NCI-H1092 (cell line): ENCODE measurements at places on chromosomes 5 and 9.

GRCh38 chr5:64811050-64811640 lies 42.4 kb downstream of the CWC27 start:
- no peak for DNase-seq

- no peak for DNase-seq
These were observed 43.8 kb downstream of the WHRN start for GRCh38 chr9:114461468-114461867.

DNA sequence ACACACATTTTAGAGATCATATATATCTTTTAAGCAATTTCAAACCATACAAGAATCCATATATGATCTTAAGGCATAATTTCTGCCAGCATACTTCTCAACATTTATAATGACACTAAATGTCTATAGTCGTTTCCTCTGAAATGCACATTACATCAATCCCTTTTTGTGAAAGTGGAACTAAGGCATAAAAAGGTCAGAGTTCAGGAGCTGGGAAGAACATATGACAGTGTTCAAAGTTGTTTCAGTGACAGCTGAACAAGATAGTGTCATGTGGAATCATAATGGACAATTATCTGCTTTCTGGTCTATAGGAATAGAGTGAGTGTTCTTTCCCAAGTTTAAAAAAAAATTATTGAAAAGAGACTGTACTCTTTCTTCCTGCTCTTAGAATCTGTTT lies 2.4 kb upstream of the MOB3B start:
- DNase-seq: no peak

- peak; percentile 3 for DNase-seq
These were observed 30.8 kb downstream of the SKP1 start for GRCh38 chr5:134145779-134146581.

GRCh38 chr5:2357309-2357708 lies 394.2 kb downstream of the IRX2 start:
- DNase-seq: no peak

GRCh38 chr9:69188975-69189374 lies 14.9 kb downstream of the TJP2 start:
- DNase-seq: no peak

DNA sequence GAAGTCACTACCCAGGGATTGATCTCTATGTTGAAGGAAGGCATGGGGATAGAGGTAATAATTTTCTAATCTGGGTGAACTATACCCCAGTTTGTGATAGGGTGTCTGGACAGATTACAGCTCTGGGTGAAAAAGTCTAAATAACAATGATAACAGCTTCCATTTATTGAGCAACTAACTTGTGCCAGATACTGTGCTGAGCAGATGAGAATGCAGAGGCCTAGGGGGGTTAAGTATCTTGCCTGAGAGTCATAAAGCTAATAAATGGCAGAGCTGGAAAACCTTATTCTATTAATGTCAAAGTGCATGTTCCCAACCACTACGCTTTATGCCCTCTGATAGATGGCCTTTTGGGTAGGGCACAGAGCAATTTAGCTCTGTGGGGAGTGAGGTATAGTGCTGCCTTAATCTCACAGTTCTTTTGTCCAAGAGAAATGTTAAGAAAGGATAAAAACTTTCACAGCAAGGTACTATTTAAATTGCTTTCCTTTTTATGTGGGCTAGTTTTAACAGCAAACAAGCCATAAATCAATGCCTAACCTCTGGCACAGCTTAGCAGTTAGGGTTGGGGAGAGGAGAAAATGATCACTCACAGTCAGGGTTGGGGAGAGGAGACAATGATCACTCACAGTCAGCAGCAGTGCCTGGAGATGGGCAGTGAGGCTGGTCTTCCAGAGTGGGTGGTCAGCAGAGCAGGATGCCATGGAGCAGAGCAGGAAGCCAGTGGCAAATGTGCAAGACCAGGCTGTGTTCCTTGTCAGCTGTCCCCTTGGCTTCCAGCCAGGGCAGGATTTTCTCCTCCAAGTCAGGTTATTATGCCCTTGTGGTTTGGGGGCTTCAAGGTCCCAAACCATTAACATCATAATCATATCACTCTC lies 187.0 kb downstream of the CARTPT start:
- DNase-seq: no peak

DNA sequence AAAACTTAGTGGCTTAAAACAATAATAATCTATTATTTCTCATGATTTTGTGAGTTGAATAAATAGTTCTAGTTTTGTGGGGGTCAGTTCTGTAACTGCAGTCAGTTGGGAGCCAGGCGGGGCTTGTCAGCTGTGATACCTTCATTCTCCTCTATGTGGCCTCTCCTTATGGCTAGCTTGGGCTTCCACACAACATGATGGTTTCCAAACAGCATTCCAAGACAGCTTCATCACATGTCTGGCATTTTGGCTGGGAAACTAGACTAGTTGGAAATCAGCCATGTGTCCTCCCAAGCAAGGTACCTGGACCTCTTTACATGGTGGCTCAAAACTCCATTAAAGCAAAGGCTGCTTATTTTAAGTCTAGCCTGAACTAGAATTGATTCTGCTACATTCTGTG lies 61.4 kb upstream of the RANBP3L start:
- no peak for DNase-seq

- DNase-seq: no peak
These were observed 235.1 kb downstream of the MEF2C start for GRCh38 chr5:88647901-88648300.

GRCh38 chr5:53936481-53937352 lies 373.7 kb downstream of the ARL15 start:
- no peak for DNase-seq

- DNase-seq: no peak
These were observed 498.8 kb downstream of the ARHGEF28 start for GRCh38 chr5:74124826-74125225.

DNA sequence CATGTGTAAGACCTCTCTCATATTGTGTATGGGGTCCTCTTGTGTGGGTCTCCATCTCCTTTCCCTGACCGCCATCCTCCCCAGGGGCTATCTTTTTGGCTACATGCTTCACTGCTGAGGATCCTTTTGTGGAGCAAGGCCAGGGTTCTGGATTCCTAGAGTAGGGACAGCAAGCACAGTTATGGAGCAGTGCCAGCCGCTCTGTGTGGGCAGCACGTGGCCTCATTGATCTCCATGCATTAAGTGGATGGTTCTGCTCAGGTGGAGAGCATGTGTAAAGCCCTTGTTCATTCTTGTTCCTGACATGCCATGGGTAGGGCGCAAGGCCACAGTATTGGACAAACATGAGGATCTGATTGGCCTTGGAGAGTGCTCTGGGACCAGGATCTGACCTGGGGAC lies 8.9 kb downstream of the PHF2 start:
- DNase-seq: no peak

GRCh38 chr9:70257502-70257901 lies 1.3 kb upstream of the SMC5 start:
- DNase-seq: no peak

- no peak for DNase-seq
These were observed 60.1 kb downstream of the CCDC171 start for GRCh38 chr9:15612962-15613361.

- DNase-seq: no peak
These were observed at the start of gene CERCAM for GRCh38 chr9:128420651-128421481. Gene CERCAM (plus strand): TSS chr9:128420857. CDS start chr9:128420878, 21 bp downstream.

- DNase-seq: no peak
These were observed 28.7 kb downstream of the TLE4 start for GRCh38 chr9:79600466-79600865.

DNA sequence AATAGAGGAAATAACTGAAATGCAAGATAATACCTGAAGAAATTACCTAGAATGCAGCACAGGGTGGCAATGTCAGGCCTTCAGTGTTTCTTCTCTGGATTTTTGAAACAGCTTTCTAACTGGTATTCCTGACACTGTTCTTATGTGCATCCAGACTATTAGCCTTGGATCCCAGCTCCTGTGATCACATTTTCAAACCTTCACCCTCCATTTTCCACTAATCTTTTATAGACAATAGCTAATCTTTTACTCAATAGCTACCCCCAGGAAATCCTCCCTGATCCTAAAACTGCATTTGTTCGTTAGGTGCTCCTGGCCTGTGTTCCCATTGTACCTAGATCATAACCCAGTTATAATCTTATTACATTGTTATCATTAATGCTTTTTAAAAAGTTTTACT lies 101.5 kb upstream of the DHFR start:
- DNase-seq: no peak

GRCh38 chr5:102759289-102759688 lies 4.2 kb downstream of the PAM start:
- DNase-seq: no peak

- no peak for DNase-seq
These were observed 362.4 kb downstream of the NDUFS4 start for GRCh38 chr5:53922508-53923498.

DNA sequence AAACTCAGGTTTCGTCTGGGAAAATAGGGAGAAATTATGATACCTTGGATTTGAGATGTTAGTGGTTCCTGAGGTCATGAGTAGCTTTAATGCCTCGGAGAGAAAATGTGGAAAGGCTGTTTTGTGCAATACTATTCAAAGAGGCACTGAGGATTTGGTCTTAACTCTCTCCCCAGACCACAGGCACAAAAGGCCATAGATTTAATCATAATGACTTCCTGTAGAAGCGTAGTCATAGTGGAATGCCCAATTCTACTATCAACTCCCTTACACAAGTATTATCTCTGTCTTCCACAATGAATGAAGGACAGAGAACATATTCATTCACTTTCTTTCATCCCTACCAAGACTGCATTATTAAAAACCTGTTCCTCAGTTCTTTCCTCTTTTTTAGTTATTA lies 153.0 kb upstream of the FTMT start:
- no peak for DNase-seq

DNA sequence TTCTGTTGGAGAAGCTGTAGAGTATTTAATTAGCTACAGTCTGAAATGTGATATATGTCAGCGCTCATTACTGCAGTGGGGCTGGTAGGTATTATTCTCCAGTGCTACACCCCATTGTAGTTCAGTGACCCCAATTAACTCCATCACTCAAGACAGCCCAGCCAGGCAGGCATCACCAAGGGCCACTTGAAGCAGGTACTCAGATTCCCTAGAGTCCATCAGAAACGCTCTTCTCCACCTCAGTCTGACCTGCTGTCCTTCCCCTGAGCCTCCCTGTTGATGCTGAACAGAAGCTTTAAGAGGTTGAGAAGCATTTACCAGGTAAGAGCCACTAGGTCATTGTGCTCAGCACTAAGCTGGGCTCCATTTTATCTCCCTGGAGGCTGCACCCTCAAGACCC lies 71.8 kb downstream of the GALNT10 start:
- DNase-seq: no peak

DNA sequence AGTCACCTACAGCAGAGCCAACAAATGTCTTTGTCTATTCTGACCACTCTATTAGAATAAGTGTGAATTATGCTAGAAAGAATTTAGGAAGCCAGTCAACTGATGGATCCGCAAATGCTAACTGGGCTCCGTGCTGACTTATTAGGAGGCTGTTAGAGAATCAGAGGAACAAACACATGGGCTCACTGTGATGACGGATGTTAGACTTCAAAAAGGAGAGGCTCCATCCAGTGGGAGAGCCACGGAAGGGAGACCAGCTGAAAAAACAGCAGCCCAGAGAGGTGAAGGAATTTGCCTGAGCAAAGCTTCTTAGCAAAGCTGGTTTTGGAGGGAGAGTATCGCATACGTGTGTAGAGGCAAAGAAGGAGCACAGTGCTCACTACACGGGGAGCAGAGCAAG lies 5.8 kb upstream of the TGFBI start:
- DNase-seq: no peak

- no peak for DNase-seq
These were observed 65.1 kb downstream of the EFNA5 start for GRCh38 chr5:107605596-107606125.

DNA sequence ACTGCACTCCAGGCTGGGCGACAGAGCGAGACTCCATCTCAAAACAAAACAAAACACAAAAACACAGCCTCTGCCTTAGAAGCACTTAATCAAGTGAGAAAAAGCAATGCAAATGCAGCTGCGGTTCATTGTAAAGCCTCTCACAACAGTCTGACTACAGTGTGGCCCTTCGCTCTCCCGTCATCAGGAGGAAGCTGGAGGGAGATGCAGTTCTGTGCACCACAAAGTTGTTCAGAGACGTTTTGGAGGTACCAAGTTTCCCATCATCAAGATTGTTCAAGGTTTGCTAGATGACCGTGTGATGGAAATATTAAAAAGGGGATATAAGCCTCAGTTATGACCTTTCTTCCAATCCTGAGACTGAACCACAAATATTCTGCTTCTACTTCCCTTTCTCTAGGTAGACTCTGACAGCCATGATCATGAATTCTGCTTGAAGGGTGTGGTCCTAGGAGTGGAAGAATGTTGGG lies 40.9 kb downstream of the SEC61B start:
- DNase-seq: no peak

DNA sequence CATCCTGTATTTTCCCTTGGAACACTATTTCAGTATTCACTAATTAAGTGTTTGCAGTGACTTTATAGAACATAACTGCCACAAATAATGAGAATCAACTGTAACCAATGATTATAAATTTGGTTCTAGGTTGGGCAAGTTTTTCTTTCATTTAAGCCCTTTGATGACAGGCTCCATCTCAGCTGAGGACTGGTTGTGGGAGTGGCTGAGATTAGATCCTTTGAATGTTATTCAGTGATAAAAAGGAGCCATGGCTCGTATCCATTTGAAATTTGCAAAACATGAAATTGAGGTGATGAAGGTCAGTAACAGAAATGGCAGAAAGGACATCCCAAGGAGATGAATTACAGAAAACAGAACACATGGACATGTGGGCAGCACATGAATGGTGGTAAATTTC lies 138.1 kb upstream of the PCA3 start:
- DNase-seq: no peak

GRCh38 chr9:133788819-133789717 lies 50.9 kb upstream of the SARDH start:
- DNase-seq: no peak

- DNase-seq: no peak
These were observed 37.6 kb downstream of the DUSP1 start for GRCh38 chr5:172733131-172733973.

DNA sequence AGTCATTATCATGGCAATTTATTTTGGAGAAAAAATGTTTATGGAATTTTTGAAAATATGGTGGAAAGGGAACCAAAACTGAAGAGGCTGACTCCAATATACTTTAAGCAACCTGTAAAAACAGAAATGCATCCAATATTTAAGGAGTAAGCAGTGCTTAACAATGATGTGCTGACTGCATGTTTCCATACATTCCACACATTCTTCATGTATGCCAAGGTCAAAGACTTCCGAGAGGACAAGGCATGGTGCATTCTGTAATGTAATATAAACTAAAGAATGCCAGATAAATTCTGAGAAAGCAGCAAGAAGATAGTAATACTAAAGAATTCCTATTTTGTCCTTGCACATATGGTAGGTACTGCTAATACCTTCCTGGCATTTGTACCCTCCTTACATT lies 2015.9 kb upstream of the CDH9 start:
- DNase-seq: no peak

DNA sequence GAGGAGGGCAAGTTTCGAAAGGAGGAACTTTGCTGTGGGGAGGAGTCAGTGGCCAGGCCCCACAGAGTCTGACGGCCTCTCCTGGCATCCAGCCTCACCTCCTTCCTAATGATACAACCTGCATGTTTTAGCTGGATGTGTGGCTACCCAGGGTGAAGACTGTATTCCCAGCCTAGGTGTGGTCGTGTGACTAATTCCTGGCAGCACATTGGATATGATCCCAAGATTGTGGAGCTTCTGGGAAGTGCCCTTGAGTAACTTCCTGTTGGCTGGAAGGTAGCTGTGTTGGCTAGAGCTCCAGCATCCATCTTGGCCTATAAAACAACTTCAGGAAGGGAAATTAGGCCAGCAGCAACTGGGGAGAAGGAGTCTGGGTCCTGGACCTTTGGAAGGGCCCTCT lies 19.0 kb upstream of the LPCAT1 start:
- no peak for DNase-seq

GRCh38 chr9:104775574-104775936 lies 11.6 kb downstream of the NIPSNAP3B start:
- DNase-seq: no peak
